ENCODE measurements at places on chromosomes 11 and 22. TPM values are rescaled to one million over a fixed set of nuclear protein-coding genes. Genes with fewer than 3 reads are reported as not detected.
A peak's percentile ranks its signal among the peaks of the same experiment; 100 is the strongest.

DNA sequence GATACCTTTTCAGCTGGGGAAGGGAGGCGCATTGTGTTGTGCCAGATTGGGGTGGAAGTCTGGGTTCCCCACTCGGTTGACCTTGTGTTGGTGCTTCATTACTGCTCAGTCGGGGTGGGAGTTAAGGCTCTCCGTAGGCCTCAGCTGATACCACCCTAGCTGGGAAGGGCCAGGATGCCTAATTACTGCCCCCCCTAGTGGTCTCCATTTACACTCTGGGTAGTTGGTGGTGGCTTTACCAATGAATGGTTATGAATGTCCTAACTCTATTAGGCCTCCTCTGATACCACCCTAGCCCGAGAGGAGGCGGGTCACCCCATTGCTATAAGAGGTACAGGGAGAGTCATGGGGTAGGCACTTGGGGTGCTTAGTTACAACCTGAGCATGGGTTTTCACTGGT is 27.5 kb upstream of the HIKESHI start:
- peak; percentile 61 for DNase-seq

Gene GNAZ
- total RNA-seq: 3.6 TPM

DNA sequence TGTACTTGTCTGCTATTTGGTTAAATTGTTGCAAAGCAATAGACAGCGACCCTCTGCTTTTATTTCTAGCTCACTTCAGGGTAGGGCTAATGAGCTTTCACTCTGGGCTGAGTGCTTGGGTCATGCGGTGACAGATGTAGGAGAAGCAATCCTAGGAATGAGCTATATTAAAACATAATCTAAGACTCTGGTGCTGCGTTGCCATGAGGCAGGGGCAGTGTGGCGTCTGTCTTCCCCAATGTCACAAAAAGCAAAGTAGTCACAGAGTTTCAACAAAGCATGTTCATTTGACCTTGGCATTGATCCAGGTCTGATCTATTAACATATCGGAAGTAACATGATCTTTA is 55.5 kb upstream of the GRAMD1B start:
- DNase-seq: no peak

DNA sequence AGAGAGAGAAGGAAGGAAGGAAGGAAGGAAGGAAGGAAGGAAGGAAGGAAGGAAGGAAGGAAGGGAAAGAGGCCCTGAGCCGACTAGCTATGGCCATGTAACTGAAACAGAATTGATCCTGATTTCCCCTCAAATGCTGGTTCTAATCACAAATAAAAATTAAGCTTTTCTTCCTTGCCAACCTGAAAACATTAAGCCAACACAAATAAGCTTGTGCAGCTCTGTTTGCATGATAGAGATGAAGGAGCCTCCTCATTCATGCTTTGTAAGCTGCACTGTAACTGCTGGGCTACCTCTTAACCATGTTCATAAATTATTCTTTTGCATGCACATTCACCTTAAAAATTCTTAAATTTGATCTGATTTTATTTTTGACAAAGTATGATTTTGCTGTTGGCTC is 27.7 kb upstream of the APOL5 start:
- DNase-seq: no peak

DNA sequence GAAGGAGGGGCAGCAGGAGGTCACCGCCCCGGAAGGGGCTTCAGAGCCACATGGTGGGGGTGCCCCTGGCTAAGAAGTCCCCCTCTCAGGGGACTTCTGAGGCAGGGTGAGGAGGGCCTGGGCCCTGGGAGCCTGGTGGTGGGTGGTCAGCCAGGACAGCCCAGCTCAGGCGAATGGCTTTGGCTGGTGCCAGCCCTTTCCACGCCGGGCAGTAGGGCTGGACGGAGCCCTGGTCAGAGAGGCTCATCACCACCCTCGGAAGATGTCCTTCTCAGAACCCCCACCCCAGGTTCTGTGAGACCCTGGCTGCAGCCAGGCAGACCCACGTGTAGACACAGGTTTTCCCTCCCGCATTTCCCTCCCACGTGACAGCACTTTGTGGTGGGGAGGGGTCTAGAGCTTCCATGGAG is 35.9 kb downstream of the OSBPL5 start:
- DNase-seq: no peak

GRCh38 chr11:110962921-110963320 is 250.7 kb upstream of the ARHGAP20 start:
- DNase-seq: no peak

DNA sequence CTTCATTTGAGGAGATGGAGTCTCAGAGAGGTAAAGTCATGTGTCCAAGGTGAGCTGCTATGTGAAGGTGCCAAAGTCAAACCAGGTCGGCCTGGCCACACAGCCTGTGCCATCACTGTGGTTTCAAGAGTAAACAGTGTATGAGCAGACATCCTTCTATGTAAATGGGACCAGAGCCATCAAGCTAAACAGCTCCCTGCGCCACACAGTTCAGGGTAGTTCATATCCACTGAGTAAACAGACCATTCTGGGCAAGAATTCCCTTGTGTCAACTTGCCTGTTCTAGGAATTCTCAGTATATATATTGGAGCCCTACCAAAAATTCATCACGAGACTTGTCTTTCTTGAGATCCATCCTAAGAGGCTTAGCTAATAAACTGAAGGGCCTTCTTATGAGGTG is 77.5 kb downstream of the AMOTL1 start:
- no peak for DNase-seq

All from SK-MEL-5 (cell line).